Ammon's horn (tissue), 1 donor: ENCODE measurements at places on chromosomes 11 and 22.

GRCh38 chr11:106517426-106517825, 440.0 kb downstream of the AASDHPPT start:
- DNase-seq = no peak

GRCh38 chr11:96228910-96229309, 114.1 kb downstream of the MAML2 start:
- DNase-seq = no peak

DNA sequence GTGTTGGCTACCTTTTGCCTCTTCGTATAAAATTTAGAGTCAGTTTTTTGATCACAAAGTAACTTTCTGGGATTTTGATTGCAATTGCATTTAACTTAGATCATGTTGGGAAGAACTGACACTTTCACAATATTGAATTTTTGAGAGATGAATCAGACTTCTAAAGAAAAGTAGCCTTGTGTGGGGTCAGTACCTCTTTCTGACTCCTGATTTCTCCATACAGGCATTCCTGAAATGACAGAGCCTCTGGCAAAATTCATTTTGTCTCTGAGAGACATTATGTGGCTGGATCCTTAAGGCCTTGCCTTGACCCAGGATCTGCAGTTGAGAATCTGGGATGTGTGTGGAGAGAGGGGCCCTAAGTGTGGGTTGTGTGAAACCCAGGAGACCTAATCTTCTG, 37.8 kb downstream of the PPFIBP2 start:
- DNase-seq = no peak

DNA sequence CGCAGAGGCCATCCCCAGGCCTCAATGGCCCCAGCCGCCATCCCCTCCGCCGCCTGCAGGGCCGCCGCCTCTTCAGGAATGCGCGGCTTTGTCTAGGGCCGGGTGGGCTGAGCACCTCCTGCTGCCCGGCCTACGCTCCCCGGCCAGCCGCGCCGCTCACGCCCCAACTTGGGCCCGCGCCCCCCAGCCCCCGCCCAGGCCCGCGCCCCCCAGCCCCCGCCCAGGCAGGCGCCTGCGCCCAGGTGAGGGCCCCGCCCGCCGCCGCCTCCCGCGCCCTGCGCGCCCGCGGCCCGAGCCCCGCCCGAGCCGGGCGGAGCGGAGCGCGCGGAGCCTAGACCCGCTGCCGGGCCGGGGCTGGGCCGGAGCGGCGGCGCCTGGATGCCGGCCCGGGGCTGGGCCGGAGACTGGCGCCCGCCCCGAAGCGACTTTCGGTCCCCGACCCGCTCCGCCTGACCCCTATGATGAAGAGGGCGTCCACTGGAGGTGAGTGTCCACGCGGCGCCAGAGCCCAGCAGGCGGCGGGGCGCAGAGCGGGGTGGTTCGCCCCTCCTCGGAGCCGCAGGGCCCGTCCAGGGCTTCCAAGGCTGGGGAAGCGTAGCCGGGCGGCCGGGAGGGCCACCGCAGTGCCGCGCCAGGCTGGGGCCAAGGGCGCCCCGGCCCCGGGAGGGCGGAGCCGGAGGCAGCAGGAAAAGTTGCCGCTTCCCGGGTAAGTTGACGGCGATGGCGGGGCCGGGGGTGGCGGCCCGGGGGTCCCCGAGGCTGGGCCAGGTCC, 34.3 kb upstream of the PRODH start:
- no peak for DNase-seq

DNA sequence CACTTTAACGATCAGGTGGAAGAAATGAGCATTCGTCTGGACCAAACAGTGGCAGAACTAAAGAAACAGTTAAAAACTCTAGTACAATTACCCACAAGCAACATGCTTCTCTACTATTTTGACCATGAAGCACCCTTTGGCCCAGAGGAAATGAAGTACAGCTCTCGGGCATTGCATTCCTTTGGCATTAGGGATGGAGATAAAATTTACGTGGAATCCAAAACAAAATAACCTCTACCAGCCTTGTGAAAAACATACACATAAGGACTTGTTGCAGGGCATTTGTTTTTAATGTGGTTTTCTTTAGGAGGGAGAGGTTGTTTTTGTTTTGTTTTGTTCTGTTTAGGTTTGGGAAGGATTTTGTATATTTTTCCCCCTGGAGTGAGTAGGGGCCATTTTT, 14.2 kb upstream of the TECTA start:
- DNase-seq = no peak

DNA sequence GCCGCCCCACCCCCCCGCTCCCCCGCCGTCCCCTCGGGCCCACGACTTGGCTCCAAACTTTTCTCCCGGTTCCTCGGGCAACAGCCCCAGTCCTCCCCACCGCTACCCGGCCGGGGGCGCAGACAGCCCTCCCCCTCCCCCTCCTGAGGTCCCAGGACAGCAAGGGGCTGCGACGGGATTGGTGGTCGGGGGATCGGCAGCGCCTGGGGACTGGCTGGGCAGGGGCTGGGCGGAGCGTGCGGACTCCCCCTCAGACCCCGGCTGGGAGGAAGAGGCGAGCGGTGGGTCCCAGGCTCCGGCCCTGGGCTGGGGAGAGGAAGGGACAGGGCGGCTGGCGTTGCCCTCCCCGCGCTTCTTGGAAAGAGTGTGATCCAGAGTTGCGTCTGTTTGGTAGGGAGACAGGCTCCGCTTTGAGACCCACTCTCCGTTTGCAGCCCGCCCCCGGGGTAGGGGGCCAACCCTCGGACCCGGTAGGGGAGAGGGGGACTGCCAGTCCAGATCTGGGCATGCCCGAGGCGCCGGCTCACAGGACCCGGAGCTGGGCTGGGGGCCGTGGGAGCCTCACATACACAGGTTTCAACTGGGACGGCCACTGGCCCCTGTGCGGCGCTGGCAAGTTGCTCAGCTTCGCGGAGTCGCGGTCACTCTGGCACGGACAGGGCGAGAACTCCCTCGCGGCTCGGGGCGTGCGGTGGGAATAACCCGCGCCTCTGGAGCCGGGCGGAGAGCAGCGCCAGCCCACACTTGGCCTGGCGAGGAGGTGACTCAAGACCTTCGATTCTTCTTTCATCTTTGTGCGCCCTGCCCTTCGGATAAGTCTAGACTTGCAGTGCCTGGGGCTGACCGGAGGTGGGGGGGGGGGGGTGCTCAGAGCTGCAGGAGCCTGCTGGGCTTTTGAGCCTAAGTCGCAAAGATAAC, 999 bp downstream of the TSKU start:
- no peak for DNase-seq

- DNase-seq = no peak
These were observed 169.6 kb upstream of the FOLH1 start for GRCh38 chr11:49377978-49378377.

- no peak for DNase-seq
These were observed 55.7 kb downstream of the RAB38 start for GRCh38 chr11:88119561-88119960.

- no peak for DNase-seq
These were observed 14.4 kb upstream of the PAMR1 start for GRCh38 chr11:35539781-35540281.

DNA sequence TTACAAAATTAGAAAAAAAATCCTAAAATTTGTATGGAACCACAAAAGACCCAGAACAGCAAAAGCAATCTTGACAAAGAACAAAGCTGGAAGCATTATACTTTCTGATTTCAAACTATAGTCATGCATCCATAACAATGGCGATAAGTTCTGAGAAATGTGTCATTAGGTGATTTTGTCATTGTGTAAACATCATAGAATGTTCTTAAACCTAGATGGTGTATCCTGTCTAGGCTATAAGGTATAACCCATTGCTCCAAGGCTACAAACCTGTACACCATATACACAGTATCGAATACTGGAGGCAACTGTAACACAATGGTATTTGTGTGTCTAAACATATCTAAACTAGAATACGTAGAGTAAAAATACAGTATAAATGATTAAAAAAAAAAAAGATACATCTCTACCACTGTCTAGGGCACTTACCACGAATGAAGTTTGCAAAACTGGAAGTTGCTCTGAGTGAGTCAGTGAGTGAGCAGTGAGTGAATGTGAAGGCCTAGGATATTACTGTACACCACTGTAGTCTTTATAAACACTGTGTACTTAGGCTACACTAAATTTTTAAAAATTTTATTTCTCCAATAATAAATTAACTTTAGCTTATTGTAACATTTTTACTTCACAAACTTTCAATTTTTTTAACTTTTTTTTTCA, 18.1 kb upstream of the SC5D start:
- no peak for DNase-seq
